ENCODE measurements at places on chromosomes 2 and 18.

- no peak for DNase-seq
These were observed 3.7 kb upstream of the ZNF638 start for GRCh38 chr2:71327916-71328315.

- peak; percentile 42 for DNase-seq
These were observed 908 bp downstream of the STAT1 start for GRCh38 chr2:191012845-191013681.

- no peak for DNase-seq
These were observed 36.5 kb upstream of the TFCP2L1 start for GRCh38 chr2:121321476-121321875.

DNA sequence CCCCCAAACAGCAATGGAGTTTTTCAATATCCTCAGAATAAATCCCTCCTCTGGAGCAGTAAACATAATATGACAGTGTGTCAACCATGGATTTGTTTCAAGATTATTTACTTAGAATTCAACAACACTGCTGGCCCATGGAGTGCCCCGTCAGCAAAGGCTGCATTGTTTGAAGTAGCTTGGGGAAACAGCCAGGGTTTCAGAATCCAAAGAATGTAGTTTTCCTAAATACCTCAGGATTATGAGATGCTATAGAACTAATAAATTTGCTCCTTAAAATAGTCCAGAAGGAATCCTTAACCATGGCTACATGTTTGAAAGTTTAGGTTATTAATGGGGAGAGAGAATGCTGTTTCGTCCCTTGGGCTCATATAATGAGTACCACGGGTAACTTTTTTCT, 13.1 kb upstream of the CETN1 start:
- peak; percentile 41 for DNase-seq

DNA sequence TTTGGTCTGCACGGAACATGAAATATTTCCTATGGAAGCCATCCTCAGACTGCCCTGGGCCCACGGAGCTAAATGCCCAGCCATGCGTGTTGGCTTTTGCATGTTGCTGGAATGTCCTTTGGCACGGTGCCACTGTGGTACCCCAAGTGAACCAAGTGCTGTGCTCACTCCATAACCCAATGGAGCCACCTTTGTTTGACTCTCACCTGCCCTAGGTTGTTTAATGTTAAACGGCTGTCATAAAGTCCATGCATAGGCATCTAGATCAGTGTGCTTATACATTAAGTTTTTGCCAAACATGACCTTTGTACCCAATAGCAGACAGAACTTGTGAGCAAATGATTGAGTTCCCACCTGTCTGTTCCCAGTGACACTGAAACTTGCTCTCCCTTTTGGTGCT, 59.9 kb upstream of the TMEM87B start:
- no peak for DNase-seq

DNA sequence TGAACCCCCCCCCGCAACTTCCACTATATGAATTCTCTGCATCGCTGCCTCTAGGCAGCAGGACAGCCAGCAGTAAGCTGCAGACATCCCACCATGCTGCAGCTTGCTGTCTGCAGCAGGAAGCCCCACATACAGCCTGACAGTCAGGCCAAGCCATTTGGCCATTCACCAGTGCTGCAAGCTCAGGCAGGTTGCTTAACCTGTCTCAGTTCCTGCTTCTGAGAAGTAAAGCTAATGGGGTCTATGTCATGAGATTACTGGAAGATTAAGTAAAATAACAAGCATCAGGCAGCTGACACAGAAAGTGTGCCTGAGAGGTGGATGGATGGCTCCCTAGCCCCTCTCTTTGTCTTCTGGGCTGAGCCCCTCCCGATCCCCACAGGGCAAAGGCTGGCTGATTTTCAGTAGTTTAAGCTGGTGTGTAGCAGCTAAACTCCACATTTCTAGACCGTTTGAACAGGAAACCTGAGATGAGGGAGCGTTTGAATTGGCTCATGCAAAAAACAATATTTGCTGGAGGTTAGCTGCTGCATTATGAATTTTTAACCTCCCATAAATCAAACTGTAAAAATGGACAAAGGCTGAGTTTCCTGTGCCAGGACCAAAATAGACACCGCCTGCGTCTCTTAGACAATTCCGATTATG, 193.8 kb upstream of the ARL4C start:
- DNase-seq: no peak

GRCh38 chr2:4139731-4140130, 436.4 kb downstream of the DCDC2C start:
- no peak for DNase-seq

DNA sequence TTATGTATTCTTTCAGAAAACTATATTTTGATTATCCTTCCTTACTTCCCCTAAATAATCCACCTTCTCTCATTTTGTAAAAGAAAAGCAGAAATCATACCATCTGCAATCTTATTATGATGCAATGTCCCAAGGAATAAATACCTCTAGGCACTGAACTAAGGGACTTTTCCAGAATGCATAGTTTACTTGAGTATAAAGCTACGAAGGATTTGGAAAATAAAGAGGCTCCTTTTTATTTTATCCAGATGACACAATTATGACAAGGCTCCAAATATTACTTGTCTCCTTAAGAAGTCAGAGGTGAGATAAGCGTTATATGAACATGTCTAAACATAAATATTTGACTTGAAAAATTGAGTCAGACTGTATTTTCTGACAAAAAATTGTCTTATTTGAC, 72.1 kb downstream of the COL3A1 start:
- DNase-seq: no peak

DNA sequence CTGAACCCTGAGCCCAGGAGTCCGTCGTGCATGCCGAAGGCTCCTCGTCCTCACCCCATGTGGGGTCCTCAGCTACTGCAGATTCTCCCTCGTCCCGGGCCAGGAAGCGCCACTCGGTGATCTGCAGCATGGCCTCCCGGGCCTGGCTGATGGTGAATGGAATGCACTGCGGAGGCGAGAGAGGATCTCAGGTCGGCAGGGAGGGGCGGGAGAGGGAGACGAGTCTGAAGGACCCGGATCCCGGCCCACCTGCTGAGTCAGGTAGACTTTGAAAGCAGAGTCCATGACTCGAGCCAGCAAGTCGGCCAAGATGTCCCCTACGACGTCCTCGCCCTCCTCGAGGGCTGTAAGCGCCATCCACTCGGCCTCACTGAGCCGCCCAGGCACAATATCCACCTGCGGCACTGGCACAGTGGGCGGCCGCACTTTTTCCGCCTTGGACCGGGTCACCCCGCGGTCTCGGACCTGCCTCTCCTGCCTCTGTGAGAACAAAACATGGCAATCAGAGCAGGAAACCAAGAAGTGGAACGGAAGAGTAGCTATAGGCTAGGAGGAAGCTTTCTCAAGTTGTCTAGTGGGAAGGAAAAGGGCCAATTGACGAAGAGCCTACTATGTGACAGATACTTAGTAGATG, 5.5 kb downstream of the C2orf81 start:
- DNase-seq: no peak

DNA sequence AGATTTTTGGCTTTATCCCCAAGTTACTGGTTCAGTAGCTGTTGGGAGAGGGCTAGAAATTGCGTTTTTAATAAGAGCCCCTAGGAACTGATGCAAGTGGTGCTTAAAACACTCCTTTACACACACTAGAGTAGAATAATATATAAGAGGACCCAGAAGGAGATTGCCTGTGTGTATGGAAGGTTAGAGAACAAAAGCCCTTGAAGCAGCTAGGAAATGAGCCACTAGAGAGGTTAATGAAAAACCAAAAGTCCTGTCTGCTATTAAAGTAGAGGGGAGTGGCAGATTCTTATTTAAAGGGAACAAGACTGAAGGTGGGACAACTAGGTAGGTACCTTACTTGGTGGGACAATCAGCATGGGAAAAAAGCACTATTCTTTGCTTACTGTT, 14.4 kb upstream of the SLC39A10 start:
- no peak for DNase-seq

- DNase-seq: no peak
These were observed 117.4 kb upstream of the NABP1 start for GRCh38 chr2:191560411-191560980.

DNA sequence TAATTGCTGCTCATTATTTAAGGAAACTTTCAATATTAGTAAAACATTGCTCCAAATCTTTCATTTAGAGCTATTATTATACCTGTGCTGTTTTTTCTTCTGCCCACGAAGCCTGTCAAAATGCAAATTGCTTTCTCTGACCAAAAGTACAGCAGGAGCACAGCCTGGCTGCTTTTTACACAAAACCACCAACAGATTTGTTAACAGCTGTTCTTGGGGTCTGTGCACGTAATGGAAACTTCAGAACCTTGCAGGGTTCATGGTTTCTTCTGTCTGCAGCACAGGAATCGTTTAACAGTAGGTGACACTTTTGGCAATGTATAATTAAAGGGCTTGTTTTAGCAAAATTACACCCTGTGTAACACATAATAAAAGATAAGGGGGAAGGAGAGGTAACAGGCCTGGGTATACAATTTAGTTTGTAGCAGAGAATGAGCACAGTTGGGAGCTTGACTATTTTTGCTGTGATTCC, 447.3 kb downstream of the KCNJ3 start:
- DNase-seq: no peak

DNA sequence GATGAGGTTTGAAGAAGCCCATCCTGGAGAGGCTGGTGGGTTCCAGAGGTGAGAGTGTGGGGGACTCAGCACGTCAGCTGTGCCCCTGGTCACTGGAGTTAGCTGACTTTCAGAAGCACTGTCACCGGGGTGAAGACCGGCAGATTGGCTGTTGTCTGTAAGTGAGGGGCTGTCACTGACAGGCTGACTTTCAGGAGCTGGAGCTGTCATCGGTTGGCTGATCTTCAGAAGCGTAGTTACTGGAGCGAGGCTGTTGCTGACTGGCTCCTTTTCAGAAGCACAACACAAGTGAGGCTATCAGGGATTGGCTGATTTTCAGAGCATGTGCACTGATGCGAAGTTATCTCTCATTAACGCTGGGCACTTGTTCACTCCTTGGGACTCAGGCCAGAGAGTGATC, 738.4 kb upstream of the ID2 start:
- no peak for DNase-seq

GRCh38 chr2:16729335-16729734, 63.7 kb upstream of the CYRIA start:
- DNase-seq: no peak

DNA sequence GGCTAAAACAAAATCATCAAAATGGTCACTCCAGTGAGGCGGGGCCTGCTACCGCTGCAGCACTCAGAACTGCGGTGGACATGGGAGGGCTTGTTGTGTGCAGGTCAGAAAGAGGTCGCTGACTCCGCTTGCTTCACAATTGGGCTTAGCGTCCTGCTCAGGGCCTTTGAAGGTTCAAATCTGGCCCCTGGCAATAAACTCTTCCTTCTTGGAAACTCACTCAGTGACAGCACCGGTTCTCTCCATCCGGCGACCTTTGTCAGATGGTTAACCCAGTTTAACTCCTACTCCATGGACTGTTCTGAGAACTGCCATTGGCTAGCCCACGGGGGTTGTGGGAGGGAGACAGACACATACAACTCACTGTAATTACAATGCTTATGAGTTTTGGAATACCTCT, 29.0 kb upstream of the LAPTM4A start:
- no peak for DNase-seq

- peak; percentile 74 for DNase-seq
These were observed 14.7 kb upstream of the PUM2 start for GRCh38 chr2:20365249-20365817.

DNA sequence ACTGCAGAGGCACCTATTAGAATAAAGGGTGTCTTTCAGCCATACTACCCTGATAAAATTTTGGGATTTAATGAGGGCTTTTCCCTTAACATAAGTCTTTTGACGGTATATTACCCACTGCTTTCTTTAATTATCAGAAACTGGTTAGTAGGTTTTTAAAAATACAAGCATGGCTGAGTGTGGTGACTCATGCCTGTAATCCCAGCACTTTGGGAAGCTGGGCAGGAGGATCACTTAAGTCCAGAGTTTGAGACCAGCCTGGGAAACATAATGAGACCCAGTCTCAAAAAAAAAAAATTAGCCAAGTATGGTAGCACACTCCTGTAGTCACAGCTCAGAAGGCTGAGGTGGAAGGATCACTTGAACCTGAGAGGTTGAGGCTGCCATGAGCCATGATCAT, 16.1 kb downstream of the CPSF3 start:
- DNase-seq: peak; percentile 55

DNA sequence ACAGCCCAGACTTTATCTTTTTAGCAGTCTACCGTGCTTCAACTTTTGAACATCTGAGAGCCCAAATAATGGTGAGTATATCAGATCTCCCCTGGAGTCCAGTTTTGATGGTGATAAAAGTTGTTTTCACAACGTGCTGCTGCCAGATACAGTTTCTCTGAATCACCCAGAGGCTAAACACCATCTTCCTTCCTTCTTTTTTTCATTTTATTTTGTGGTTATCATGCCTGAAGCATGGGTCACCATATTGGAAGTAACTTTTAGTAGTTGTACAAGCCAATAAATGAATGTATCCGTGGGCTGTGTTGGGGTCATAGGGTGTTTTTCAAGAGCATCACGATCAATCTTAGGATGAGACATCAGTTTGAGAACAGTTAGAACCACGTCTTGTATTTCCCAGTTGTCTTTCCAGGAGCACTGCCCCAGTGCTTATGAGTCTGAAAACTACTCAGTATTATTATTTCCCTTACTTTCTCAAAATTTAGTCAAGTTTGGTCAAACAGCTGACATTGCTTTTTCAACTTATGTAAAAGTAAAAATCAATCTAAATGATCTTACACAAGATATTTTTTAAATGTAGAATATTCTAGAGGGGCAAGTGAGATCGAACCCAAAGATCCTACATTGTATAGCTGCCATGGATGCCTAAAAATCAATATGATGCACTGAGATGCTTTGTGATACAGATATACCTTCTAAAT, 311.4 kb downstream of the CTNNA2 start:
- no peak for DNase-seq

GRCh38 chr2:12061286-12062052, 315.0 kb downstream of the LPIN1 start:
- DNase-seq: peak; percentile 33

DNA sequence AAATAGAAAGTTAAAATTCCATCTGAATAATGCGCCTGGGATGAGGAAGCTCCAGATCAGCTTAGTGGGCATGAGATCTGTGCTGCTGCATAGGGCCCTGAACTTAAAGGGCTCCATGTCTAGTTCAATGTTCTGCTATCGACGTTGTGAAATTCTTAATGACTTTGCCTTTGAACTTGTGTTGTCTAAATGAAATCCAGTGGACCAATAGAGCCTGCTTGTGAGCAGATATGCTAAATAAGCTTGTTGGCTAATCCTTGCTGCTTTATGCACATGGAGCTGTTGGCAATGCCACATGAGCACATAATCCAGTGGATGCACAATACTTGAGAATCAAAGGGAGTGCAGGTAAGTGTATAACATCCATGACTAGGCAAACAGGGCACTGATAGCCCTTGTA, 228.6 kb downstream of the TNS1 start:
- DNase-seq: no peak

DNA sequence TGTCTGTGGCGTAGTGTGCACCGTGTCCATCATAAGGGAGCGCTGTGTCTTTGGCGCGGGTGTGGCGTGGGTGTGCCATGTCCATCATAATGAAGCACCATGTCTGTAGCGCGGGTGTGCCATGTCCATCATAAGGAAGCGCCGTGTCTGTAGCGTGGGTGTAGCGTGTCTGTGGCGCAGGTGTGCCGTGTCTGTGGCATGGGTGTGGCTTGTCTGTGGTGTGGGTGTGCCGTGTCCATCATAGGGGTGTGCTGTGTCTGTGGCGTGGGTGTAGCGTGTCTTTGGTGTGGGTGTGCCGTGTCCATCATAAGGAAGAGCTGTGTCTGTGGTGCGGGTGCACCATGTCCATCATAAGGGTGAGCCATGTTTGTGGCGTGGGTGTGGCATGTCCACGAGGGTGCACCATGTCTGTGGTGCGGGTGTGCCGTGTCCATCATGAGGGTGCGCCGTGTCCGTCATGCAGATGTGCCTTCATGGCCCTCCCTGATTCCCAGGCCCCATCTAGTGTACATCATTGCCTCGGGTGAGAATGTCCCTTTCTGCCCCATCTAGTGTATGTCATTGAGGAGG, 275.0 kb downstream of the GBX2 start:
- no peak for DNase-seq

GRCh38 chr18:34224423-34225217, at the start of gene NOL4:
TSS of gene NOL4 (minus strand) at chr18:34224913. CDS start at chr18:34223253, 1,660 bp downstream.
- no peak for DNase-seq
